ENCODE measurements at places on chromosomes 11 and 22. TPM values are rescaled to one million over a fixed set of nuclear protein-coding genes. Genes with fewer than 3 reads are reported as not detected.

GRCh38 chr11:124757320-124757719, 4.8 kb downstream of the ESAM start:
- DNase-seq: no peak

DNA sequence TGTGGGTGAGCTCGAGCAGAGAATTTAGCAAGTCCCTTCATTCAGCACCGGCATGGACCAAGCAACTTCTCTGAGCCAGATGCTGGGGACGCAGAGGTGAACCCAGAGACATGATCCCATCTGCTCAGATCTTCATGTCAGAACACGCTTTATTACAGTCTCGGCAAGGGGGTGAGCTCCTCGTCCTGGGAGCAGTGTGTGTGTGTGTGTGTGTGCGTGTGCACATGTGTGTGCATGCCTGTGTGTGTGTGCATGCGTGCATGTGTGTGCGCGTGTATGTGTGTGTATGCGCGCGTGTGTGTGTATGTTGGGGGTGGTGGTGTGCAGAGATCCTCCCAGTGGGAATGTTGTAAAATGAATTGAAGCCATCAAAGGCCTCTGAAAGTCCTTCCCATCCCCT, 9.8 kb downstream of the MIAT start:
- DNase-seq: no peak

DNA sequence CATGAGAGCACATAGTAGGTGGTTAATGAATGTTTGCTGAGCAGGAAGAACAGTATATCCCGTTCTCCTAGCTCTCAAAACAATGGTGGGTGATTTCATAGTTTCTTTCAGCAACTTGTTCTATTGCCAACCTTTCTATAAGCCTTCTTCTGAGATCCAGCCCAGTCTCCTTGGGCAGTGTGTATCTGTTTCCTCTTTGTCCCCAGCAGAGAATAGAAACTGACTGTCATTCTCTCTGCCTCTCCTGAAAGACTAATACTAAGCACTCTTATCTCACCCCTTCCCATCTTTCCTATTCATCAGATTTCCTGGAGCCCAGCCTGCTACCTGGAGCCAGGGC, 272.9 kb downstream of the ST3GAL4 start:
- no peak for DNase-seq

GRCh38 chr11:77144857-77145428, 16.9 kb downstream of the MYO7A start:
- DNase-seq: no peak

Gene FREY1
- polyA plus RNA-seq: 0.23 TPM

GRCh38 chr22:31344578-31345330, 1.4 kb downstream of the PATZ1 start:
- DNase-seq: peak; percentile 47

DNA sequence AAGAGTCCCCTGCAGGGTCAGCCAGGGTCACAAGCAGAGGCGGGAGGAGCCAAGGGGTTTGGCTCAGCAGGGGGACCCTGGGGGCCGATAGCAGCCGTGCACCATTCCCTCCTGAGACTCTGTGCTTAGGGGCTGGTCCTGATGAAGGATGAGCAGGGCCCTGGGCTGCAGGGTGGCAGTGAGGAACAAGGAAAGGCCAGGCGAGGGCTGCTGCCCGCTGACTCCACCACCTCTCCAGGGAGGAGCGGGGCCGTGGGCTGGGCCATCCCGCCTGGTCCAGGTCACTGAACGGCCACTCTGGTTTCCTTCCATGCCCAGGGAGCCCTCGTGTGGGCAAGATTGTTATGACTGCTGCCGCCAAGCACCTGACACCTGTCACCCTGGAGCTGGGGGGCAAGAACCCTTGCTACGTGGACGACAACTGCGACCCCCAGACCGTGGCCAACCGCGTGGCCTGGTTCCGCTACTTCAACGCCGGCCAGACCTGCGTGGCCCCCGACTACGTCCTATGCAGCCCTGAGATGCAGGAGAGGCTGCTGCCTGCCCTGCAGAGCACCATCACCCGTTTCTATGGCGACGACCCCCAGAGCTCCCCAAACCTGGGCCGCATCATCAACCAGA, 9.2 kb upstream of the NDUFS8 start:
- DNase-seq: no peak

Gene SDHAF2
- 40.8 TPM for polyA plus RNA-seq

Gene SCGB2A2
- polyA plus RNA-seq: not detected

Gene KRTAP5-11
- polyA plus RNA-seq: not detected

- DNase-seq: no peak
These were observed 237.2 kb downstream of the LRRC4C start for GRCh38 chr11:41222236-41222635.

DNA sequence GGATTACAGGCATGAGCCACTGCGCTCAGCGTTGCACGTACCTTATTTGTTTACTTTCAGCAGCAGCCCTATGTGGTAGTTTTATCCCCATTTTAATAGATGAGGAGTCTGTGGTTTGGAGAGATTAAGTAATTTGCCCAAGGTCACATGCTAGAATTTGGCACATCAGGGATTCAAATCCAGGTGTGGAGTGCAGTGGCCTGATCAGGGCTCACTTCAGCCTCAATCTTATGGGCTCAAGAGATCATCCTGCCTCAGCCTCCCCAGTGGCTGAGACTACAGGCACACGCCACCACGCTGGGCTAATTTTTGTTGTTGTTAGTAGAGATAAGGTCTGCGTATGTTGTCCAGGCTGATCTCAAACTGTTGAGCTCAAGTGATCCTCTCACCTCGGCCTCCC, 18.5 kb upstream of the SPTBN2 start:
- no peak for DNase-seq

Gene PARVG
- polyA plus RNA-seq: 2.9 TPM

Gene GLYAT
- polyA plus RNA-seq: not detected

DNA sequence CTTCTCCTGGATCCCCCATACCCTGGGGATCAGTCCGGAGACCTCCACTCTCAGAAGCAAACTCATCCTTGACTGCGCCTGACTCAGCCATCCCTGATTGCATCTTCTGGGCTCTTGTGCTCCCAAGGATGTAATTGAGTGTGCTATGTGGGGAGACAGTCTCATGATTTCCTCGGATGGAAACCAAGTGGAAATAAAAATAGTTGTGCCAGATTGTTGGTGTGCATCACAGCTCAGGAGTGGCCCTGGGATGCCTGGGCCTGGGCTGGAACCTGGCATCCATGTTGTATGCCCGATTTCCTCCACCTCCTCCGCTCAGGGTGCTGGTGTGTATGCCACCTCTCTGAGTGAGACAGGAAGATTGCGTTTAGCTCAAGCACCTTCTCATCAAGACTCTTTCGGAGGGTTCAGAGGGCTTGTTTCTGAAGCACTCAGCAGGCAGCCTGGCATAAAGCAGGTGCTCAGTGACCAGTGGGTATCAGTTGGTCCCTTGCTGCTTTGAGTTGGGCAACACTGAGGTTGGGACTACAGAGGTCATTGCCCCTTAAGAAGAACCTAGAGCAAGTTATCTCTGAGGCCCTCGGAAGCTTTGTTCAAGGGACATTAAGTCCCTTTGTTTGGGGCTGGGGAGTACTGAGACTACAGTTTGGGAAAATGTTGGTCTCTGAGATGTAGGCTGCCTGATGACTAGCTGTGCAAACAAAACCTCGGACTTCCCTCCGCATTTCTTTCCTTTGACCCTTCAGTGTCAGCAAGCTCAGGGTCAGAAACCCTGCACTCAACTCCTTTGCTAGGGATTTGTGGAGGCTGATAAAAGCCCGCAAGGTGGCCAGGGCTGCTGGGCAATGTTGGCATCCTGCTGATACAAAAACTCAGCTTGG, 24.8 kb upstream of the MICAL2 start:
- DNase-seq: no peak

DNA sequence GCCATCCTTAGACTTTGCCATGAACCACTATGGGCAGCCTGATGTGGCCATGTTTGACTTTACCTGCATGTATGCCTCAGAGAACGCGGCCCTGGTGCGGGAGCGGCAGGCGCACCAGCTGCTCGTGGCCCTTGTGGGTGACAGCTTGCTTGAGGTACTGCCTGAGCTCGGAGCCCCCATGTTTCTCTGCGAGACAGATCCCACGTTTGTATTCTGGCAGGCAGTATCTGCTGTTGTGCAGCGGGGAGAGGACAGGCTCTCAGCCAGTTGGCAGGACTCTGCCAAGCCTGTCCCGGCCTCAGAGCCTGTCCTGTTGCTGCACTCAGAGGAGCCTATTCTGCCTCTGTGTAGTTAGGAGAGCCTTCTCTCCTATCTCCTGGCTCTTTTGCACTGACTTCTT, 109.9 kb downstream of the MICAL2 start:
- DNase-seq: peak; percentile 72

GRCh38 chr11:36274414-36274813, 14.8 kb downstream of the COMMD9 start:
- DNase-seq: no peak

DNA sequence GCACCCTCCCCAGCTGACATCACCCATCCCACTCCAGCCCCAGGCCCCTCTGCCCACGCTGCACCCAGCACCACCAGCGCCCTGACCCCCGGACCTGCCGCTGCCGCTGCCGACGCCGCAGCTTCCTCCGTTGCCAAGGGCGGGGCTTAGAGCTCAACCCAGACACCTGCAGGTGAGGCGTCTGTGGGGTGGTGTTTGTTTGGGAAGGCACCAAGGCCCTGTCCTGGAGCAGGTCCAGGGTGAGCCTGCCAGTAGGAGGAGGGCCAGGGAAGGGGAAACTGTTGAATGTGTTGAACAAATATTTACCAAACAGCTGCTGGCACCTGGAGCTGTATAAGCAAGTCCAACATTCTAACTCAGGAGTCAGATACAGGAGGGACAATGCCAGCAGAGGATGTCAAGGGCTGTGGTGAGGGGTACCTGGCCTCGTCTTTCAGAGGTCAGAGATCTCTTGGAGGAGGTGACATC, 3.1 kb downstream of the VEGFB start:
- DNase-seq: peak; percentile 47

Gene B4GALNT4
- polyA plus RNA-seq: 58.1 TPM

DNA sequence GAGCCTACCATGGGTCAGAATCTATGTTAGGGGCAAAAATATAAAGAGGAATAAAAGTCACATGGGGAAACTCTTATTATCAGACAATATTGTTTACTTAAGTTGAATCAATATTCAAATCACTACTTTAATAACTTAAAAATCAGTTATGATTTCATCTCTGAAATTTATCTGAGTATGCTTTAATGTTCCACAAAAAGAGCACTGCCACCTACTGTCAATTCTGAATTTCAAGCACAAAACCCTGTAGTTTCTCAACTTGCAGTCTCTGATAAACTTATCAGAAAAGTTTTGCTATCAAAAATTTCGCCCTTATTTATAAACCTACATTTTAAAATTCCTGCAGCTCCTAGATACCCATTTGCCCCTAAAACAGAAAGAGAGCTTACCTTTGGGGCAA, 47.3 kb downstream of the RDX start:
- no peak for DNase-seq
